ENCODE measurements at places on chromosomes 2 and 18.
A peak's percentile ranks its signal among the peaks of the same experiment; 100 is the strongest.

- no peak for DNase-seq
Observed at GRCh38 chr2:132873738-132874137, 203.7 kb upstream of the LYPD1 start.

DNA sequence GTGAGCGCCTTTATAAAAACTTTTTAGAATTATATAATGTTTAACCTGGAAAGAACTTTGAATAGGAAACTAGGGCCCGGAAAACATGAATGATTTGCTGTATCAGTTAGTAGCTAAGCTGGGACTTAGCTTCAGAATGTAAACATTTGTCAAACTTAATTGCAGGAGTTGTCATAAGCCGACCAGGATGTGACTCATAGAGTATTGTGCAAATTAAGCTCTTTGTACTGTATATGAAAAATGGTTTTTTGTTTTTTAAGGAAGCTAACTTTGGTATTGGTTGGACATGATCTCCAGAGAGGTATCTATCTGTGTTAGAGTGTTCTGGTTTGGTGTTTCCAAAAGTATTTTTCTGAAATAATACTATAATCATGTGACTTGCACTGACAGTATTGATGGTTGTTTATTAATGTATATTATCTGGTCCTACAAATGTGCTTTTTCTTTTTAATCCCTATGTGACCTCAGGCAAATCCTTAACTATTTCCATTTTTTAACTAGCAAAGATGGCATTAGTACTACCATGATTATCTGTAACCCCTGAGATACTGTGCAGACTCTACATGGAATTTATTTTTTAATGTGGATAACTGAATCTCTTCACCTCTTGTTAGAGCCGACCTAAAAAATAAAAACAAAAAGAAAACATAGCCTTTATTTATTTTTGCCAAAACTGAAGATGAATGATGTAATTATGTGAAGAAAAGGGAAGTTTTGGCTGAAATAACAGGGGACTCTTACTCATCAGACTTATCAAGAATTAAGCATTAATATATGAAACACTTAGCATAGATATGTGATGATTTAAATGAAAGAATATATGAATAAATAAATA lies 11.7 kb downstream of the YIPF4 start:
- peak; percentile 82 for DNase-seq

- no peak for DNase-seq
Observed at GRCh38 chr2:149076863-149077412, 38.4 kb downstream of the LYPD6B start.

DNA sequence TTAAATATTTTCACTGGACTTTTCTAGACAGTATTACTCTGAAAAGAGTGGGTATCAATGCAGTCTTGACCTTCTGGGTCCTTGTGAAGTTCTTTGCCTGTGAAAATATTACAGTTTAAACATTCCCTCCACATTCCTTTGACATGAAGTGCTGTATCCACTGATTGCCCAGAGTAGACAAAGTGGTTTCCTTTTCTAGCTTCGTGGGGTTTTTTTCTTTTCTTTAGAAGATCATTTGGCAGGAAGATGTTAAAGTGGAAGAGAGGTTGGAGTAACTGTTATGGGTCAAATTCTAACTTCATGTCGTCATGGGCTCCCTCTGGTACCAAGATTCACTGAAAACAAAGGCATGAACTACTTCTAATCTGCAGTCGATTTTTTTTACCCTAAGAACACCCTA lies 496.9 kb downstream of the EPHA4 start:
- peak; percentile 81 for DNase-seq

GRCh38 chr2:134217351-134217750 lies 36.5 kb upstream of the MGAT5 start:
- DNase-seq: no peak

- peak; percentile 86 for DNase-seq
Observed at GRCh38 chr2:134245340-134245984, 8.4 kb upstream of the MGAT5 start.

DNA sequence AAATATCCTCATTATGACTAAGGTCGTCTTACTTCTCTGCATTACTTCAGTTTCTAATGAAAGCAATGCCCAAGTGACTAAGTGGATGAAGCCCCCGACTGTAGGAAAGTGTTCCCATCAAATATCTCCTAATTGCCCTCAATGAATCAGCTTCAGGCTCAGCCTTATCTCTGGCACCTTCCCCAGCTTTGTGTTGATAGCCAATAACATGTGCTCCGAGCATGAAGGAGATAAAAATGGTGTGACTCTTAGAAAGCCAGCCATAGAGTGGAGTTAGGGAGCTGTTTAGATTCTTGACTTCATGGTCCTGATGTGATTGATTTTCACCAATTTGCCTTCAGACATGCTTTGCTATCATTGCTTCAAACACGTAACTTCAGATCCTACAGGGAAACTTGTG lies 339.2 kb upstream of the NRP2 start:
- no peak for DNase-seq

GRCh38 chr2:66925128-66925527 lies 472.0 kb upstream of the ETAA1 start:
- peak; percentile 72 for DNase-seq

- DNase-seq: no peak
Observed at GRCh38 chr2:15763106-15763821, 171.6 kb downstream of the DDX1 start.

- no peak for DNase-seq
Observed at GRCh38 chr2:151756820-151757219, 22.5 kb upstream of the NEB start.

DNA sequence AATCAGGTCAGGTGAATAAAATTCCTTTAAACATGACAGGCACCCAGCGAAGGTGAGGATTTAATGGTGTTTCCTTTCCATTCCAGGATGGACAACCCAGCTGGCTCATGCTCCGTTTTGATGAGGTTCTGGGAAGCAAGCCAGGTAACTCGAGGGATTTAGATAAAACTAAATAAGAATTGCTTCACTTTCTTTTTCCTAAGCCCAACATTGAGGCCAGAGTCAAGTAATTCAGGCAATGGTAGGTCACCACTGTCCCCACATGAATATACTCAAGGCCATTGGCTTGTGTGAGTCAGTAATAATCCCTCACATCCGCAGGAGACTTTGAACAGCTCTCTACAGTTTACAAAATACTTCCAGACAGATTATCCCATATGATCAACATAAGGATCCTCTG lies 16.2 kb upstream of the LRATD1 start:
- DNase-seq: peak; percentile 2

GRCh38 chr2:187943772-187944369 lies 347.8 kb upstream of the GULP1 start:
- no peak for DNase-seq

GRCh38 chr2:112829101-112829960 lies 7.2 kb downstream of the IL1B start:
- DNase-seq: peak; percentile 76

GRCh38 chr2:219402665-219403515 lies 15.2 kb upstream of the DNPEP start:
- DNase-seq: peak; percentile 91

DNA sequence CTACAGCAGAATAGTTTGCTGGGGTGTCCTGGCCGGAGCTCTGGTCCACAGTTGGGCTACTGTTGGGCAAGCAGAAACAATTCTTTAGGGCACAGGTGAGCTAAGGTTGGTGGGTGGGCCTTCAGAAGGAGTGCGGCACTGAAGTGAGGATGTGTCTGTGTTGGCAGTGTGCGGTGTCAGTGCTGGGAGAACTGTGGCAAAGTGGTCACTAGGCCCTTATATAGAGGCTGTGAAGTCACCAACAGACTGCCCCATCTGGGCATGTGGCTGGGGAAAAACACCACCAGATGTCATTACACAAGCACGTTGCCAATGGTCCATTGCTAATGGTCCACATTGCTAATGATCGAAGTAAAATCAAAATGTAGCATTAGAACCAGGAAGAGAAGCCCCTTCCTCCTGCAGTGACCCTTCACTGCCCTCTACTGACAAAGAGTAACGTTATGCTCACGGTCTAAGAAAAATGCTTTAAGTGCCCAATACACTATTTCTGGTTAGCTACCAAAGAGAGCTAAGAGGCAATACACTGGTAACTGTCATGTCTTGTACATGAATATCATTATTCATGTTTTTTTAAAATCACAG lies 21.3 kb downstream of the SCN1A start:
- DNase-seq: peak; percentile 73

GRCh38 chr2:172162739-172163336 lies 60.1 kb upstream of the DLX2 start:
- DNase-seq: no peak

GRCh38 chr18:60552948-60553347 lies 180.4 kb upstream of the MC4R start:
- no peak for DNase-seq

GRCh38 chr2:229407170-229407569 lies 136.1 kb upstream of the PID1 start:
- peak; percentile 99 for DNase-seq

GRCh38 chr18:7980136-7980535 lies 413.0 kb downstream of the PTPRM start:
- DNase-seq: no peak

GRCh38 chr2:54106631-54107454 lies 8.6 kb upstream of the ACYP2 start:
- DNase-seq: peak; percentile 80

DNA sequence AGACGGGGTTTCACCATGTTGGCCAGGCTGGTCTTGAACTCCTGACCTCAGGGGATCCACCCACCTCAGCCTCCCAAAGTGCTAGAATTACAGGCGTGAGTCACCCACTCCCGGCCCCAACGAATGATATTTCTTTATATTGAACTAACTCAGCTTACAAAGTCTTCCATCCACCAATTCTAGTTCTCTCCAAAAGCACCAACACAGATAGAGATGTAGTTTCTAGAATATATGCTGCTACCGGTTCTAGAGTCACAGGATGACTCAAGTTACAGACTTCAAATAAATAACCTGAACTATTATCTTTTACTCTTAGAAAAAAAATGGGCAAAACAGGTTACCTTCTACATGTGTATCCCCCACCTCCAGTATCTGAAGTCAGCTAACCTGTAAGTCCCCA lies 9.2 kb downstream of the ACAA2 start:
- DNase-seq: no peak

DNA sequence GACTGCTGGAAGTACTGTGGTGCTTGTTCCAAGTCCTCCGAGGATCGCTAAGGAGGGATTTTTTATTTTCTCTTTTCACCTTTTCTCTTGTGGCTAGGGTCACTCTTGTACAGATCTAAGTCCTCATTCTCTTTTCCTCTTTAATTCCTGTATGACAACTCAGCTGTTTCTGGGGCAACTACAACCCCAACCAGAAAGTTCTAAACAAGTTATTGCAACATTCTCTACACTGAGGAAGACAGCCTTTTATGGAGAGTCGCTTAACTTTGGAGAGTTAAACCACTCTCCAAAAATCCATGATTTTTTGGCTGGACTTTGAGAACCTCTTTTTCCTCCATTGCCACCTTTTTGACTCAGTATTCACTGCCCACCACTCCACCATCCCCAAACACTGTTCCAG lies 74.0 kb upstream of the SESTD1 start:
- peak; percentile 69 for DNase-seq

All from choroid plexus epithelial cell (primary cell).